ENCODE measurements at places on chromosomes 11 and 22.

DNA sequence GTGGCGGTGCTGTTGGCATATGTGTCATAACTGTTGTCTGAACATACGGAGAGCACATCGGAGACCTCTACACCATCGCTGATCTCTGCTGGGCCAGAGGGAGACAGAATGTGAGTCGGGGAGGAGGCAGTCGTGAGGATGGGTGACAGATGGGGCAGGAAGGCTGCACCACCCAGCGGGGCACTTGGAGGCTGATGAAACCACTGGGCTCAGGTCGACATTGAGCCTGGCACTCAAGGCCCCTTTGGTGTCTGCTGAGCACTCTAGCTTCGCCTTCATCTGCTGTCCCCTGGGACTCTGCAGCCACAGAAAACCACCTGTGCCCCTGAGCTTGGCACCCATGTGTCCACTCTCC lies 2.5 kb upstream of the KLHL35 start:
- no peak for DNase-seq

DNA sequence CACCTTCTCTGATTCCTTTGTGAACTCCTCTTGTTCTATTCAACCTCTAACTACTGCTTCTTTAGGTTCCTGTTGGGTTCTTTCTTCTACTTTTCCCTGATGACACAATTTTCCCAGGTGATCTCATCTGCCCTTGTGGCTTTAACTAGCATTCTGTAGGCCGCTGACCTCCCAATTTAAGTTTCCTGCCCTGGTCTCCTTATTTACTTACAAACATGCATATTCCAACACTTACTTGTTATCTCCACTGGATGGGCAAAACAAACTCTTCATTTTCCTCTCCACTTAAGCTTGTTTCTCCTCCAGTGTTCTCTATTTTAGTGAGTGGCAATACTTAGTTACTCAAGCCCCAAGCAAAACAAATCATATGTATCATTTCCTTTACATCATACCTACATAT lies 734.5 kb downstream of the METTL15 start:
- DNase-seq: no peak

- DNase-seq: no peak
Measured at GRCh38 chr11:15845261-15845660, 511.1 kb downstream of the SOX6 start.

GRCh38 chr11:134857035-134857434 lies 445.0 kb upstream of the B3GAT1 start:
- no peak for DNase-seq

DNA sequence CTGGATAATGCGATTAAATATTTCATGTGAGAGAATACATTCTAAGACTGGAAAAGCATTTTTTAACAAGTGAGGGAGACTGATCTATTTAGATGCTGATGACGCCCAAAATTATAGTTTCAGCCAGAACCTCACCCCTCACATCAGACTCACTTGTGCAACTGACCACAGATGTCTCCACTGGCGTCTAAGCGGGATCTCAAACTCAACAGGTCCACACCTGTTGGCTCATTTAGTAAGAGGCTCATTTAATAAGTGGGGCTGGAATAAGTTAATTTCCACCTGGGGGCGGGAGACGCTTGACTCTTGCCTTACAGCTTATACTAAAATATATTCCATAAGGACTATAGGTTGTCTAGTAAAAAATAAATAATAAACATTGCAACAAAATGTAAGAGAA lies 47.5 kb downstream of the MORC2 start:
- DNase-seq: no peak

- no peak for DNase-seq
Measured at GRCh38 chr11:69775163-69775755, at the start of gene FGF4. Gene FGF4, minus strand, starts transcription at chr11:69775341. Its CDS starts 257 bp downstream, at chr11:69775084.

GRCh38 chr11:72507050-72507449 lies 72.7 kb upstream of the CLPB start:
- no peak for DNase-seq

DNA sequence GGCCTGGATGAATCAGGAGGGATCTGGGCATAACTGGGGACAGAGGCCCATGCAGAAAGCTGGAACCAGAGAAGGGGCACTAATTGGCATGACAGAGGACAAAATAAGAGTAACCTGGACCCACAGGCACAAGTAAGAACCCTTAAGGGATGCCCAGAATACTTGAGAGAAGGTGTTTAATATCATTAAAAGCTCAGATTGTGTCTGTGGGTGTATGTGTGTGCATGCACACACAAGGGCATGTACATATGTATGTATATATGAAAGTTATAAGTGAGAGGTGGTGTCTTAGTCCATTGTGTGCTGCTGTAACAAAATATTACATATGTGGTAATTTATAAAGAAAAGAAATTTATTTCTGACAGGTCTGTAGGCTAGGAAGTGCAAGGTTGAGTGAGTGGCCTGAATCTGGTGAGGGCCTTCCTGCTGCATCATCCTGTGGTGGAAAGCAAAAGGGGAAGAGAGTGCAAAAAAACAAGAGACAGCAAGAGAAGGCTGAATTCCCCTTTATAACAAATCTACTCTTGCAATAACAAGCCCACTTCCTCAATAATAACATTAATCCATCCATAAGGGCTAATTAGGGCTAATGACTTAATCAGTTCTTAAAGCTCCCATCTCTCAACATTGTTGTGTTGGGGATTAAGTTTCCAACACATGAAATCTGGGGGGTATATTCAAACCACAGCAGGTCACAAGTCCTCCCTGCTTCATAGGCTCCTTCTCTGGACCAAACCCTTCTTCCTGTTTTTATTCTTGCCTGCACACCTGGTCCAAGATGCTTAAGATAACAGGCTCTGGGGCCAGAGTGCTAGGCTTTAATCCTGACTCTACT lies 68.3 kb upstream of the POU2AF2 start:
- no peak for DNase-seq

DNA sequence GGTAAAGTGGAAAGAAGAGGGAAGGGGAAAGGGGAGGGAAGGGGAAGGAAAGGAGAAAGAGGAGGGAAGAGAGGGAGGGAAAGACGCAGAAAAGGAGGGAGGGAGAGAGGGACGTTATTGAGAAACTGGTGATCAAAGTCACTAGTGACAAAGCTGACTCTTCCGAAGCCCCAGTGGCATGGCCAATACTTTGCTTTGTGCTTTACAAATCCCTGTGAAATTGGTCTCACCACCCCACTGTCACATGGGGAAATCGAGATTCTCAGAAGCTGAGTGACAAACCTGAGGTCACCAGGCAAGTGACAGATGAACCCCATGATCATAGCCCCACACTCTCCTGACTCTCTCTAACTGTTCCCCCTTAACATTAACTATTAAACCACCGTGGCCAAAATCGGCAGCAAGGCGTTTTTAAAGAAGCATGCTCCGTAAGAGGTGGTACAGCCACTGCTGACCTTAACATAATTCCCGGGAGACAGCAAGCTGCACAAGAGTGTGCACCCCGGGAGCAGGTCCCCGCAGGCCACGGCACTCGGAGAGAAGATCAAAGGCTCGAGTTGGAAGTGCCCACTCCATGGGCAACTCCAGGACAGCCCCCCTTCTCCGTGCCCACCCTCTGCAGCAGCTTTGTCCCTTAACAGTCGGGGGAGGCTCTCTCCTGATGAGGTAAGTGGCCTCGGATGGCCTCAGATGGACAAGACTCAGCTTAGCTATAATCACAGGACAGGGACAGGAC lies 34.8 kb downstream of the CELSR1 start:
- no peak for DNase-seq

GRCh38 chr22:25909614-25910387 lies 167.8 kb downstream of the MYO18B start:
- DNase-seq: no peak

DNA sequence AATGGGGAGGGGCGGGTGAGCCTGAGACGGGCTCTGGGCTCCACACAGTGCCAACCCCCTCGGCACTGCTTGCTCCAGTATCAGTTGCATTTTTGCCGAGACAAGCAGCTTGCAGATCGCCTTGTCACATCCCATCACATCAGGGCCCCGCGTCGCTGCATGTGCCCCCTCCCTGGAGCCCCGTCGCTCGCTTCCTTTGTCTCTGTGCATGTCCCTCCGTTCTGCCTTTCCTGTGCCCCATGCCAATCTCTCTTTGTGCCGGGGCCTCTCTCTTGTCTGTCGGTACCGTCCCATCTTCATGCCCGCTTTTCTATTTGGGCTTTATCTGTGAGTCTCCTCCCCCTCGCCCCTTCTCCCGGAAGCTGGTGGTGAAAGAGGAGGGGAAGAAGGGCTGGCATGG lies 202.2 kb downstream of the CEP164 start:
- no peak for DNase-seq

DNA sequence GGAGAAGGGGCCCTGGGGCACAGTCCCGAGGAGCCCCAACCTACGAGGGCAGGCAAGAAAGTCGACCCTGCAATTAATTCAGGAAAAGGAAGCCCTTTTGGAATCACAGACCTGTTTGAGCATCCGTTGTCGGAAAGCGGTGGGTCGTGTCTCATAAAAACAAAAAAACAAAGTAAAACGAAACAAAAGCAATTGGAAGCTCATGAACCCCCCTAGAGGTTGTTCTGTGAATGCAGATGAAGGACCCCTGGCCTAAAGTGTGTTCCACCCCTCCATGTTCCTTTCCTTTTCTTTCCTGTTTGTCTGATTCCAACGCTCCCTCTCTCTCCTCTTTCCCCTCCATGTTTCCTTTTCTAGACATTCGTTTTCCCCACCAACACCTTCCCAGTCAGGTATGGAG lies 203.7 kb downstream of the GRIK4 start:
- DNase-seq: no peak

GRCh38 chr11:64445651-64446050 lies 86.7 kb downstream of the RPS6KA4 start:
- no peak for DNase-seq

DNA sequence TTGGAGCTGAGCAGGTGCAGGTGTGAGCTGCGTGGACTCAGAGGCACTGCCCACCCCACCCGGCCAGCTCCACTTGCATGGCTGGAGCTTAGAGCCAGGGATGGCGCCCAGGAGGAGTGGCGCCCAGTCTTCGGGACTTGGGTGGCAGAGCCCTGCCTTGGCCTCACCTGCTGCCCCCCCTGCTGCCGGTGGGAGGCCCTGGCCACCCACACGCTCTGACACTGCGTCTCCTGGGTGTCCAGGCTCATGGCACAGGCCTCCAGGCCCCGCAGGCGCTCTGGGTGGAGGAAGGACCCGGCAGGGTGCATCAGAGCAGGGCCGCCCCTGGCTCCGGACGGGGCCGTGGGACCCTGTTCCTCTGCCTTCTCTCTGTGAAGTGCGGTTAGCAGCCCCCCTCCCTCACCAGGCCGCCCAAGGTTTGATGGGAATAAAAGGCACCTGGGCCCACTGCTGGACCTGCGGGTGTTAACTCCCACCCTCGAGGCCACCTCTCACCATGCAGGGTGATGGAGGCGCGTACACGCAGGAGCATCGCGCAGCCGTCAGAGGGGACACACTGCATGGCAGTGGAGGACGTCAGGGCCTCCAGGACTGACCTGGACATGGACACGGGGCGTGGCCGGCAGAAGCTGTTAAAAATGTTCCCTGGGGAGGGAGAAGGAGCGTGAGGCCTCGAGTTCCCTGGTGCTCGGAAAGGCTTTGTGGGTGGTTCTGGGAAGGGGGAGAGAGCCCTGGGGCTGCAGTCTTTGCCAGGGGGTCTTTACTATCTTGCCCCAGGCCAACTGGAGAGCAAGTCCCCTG lies 11.8 kb downstream of the IL17REL start:
- DNase-seq: no peak

DNA sequence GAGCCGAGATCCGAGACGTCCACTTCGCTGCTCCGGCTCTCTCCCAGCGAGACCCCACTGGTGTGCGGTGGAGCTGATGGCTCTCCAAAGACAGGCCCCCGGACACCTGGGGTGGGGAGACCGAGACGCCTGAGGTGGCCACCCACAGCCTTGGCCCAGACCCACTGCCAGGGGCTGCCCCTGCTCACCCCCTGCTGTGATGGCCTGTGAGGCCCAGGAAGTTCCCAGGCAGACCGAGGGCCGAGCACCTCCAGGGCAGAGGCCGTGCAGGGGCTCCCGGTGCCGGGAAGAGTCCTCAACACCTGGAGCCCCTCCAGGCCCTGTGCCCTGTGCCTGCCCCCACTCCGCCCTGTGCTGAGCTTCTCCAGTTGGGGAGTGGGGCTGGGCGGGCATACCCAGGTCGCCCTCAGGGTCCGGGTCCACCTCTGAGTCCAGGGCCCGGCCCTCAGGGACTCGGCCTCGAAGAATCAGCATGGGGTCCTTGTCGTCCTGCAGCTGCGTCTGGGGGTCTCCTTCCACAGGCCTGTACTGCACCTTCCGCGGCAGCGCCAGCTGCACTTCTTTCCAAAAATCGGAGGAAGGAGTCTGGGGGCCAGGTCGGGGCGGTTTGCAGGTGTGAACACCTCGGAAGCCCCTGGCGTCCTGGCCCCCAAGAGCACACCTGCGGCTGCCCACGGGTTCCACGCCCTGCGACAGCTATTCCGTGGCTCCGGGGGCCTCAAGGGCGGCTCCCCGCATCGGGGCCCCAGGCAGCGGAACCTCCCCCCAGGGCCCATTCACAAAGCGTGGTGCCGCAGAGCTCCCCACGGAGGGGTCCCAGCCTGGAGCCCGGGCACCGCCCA lies 8.6 kb downstream of the SIGIRR start:
- DNase-seq: no peak

GRCh38 chr11:116533186-116533825 lies 239.5 kb downstream of the BUD13 start:
- no peak for DNase-seq

GRCh38 chr11:121132211-121132976 lies 31.4 kb downstream of the TECTA start:
- peak; percentile 1 for DNase-seq

DNA sequence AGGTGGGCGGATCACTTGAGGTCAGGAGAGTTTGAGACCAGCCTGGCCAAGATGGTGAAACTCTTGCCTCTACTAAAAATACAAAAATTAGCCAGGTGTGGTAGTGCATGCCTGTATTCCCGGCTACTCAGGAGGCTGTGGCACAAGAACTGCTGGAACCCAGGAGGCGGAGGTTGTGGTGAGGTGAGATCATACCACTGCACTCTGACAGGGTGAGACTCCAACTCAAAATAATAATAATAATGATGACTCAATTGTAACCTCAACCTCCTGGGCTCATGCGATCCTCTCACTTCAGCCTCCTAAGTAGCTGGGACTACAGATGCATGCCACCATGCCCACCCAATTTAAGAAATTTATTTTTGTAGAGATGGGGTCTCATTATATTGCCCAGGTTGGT lies 15.6 kb upstream of the CHRNA10 start:
- DNase-seq: no peak

DNA sequence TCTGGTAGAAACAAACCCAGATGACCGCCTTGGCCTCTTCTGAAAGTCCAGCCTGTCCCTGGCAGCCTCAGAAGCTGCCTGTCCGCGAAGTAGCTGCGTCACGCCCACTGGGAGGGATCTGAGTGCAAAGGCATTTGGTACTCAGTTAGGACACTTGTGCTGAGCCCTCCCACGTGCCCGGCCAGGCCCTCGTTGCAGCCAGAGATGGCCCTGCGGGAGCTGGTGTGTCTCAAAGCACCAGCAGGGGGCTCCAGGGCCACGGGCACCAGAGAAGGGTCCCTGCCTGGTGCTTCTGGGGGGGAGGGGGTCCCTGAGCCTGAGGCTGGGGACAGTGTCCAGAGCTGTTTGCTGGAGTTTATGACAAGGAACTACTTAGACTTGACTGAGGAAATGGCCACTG lies 5.8 kb downstream of the SELENOO start:
- DNase-seq: no peak

DNA sequence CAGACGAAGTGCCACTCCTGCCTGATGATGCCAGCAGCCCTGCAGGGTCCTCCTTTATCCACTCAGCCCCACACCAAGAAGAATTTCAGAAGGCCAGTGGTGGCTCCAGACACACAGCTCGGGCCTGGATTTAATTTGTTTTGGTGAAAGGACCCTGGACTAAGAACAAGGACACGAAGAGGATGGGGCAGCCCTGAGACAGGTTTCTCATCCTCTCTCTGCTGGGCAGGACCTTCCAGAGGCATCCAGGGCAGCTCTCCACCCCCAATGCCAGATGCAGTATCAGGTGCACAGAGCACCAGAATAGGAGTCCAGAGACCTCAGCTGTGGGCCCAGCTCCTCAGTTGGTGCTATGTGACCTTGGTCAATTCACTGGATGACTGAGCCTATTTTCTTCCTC lies 72.0 kb downstream of the TRIM29 start:
- no peak for DNase-seq

Measured in astrocyte (in vitro differentiated cells and primary cell).